Stimulated activated CD8-positive, alpha-beta memory T cell treated with anti-CD3 and anti-CD28 coated beads, Interleukin-7, amount 100 ng/mL, for 48 hours (primary cell): ENCODE measurements at places on chromosomes 7 and 10.
A peak's percentile ranks its signal among the peaks of the same experiment; 100 is the strongest.

GRCh38 chr7:16062269-16062668 lies 359.1 kb downstream of the CRPPA start:
- no peak for DNase-seq

DNA sequence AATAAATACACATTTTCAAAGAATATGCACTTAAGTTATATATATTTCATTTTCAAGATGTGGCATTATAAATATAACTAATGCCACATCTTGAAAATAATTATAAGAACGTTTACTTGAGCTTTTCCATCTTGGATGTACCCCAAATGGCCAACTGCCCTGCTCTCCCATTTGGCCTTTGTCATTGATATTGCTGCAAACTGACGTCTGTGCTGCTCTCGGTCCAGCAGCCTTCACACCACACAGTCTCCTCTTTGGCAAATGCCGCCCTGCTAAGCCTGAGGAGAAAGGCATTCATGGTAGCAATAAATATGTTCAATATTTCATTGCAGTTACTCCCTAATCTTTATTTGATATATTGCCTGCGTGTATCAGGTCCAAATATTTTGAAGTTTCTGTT lies 384.6 kb upstream of the ADARB2 start:
- DNase-seq, result no peak

GRCh38 chr10:15227611-15228372 lies 59.3 kb upstream of the NMT2 start:
- DNase-seq, result no peak

GRCh38 chr7:103651593-103652377 lies 205.8 kb upstream of the SLC26A5 start:
- no peak for DNase-seq

DNA sequence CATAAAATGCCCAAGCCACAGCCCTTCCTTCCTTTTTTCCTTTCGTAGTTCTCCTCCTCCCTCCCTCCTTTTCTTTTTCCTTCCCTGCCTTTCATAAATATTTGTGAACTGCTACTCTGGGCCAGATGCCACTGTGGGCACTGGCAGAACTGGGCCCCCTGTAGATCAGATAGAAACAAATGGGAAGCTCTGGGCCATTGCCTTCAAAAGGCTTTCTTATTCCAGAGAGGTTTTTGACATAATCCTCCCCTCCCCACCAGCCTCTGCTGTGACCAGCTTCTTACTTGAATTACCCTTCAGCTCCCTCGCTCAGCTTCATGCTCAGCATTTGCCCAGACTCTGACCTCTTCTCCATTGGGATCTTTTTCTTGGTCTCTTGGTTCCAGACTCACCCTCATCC lies 886.8 kb downstream of the LRMDA start:
- DNase-seq, result no peak

DNA sequence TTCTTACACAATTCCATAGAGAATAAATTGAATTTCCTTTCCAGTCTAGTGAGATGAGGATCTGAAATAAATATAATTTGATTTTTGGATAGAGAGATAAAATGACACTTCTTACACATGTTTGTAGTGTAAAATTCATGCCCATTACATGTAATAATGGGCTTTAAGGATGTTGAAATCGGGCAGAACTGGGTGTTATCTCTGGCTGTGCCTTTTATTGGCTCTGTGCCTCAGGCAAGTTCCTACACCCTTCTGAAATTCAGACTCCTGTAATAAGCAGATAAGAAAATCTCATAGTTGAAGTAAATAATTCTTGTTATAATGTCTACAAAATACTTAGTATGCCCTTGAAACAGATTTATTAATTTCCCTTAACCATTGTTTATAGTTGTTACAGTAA lies 125.6 kb downstream of the SEMA3A start:
- no peak for DNase-seq

GRCh38 chr10:110241841-110242240 lies 34.4 kb downstream of the MXI1 start:
- no peak for DNase-seq

DNA sequence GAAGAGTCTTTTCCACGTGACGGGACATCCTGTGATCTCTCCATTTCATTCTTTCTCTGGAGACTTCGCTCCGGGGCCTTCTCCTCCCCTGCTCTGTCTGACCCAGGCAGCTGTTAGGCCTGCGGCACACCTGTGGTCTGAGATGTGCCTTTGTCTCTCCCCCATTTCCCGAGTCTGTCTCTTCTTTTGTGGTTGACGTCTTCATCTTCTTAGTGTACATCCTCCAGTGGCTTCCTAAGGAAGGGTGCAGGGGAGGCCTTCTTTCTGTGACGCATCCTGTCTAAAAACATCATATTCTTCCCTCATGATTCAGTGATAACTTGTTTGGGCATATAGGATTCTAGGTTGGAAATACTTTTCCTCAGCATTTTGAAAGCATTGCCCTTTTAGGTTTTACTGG lies 17.2 kb upstream of the ATP6V0E2 start:
- DNase-seq, result no peak

GRCh38 chr10:35924759-35925158 lies 282.7 kb upstream of the FZD8 start:
- no peak for DNase-seq

DNA sequence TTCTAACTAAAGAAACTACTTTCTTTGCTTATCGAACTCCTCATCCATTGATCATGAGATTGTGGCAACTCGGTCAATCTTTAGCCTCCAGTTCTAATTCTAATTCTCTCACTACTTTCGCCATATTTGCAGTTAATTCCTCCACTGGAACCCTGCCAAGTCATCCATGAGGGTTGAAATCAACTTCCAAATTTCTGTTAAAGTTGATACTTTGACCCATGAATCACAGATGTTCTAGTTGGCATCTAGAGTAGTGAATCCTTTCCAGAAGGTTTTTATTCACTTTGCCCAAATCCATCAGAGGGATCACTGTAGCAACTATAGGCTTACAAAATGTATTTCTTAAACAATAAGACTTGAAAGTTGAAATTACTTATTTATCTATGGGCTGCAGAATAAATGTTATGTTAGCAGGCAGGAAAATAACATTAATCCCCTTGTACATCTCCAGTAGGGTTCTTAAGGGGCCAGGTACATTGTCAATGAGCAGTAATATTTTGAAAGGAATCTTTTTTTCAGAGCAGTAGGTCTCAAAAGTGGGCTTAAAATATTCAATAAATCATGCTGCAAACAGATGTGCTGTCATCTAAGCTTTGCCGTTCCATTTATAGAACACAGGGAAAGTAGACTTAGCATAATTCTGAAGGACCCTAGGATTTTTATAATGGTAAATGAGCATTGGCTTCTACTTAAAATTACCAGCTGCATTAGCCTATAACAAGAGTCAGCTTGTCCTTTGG lies 39.4 kb downstream of the CCDC71L start:
- DNase-seq, result no peak

DNA sequence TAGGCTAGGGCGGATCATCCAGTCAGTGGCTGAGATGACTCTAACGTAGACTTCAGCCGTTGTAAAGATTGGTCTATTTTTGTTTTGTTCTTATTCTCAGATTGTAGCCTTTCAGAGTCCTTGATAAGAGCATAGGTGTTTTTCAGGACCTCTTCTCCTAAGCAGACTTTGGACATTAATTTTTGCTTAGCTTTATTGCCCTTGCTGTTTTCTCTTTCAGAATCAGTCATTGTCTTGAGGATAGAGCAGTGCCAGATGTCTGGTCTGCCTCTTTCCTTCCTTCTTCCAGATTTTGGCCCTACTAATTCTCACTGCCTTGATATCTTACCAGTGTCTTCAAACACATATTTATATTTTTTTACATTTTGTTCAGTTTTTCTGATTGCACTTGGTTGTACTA lies 49.5 kb downstream of the C1GALT1 start:
- DNase-seq, result no peak

GRCh38 chr7:100163006-100163531 lies 4.5 kb upstream of the TRAPPC14 start:
- DNase-seq, result no peak

DNA sequence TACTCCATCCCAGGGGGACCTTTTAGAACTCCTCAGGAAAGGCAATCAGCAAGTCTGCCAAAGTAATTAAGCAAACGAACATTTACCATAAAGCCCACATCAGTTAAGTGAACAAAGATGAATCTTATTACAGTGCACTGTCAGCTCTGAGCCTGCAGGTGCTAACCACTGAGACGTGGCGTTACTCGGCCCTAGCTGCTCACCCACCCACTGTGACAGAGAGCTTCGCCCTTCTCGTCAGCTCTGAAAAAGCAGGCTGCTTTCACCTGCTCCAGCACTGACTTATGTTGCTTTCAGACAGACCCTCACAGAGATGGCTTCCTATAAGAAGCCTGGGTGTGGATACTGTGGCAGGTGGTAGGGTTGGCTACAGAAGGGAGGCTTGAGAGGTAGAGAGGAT lies 57.7 kb upstream of the KCNIP2 start:
- no peak for DNase-seq

DNA sequence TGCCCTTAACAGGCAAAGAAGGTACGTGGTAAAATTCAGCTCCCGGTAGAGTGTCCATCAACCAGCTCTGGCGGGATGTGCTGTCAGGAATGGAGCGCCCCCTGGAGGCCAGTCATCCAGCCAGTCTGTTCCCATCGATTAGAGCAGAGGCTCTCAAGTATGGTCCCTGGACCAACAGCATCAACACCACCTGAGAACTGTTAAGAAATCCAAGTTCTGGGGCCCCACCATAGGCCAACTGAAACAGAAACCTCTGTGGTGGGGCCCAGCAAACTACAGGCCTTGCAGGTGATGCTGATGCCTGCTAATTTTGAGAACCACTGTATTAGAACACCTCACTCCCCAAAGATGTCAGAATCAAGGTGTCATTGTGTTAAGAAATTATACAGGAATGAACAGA lies 109.2 kb downstream of the DPY19L1 start:
- no peak for DNase-seq

DNA sequence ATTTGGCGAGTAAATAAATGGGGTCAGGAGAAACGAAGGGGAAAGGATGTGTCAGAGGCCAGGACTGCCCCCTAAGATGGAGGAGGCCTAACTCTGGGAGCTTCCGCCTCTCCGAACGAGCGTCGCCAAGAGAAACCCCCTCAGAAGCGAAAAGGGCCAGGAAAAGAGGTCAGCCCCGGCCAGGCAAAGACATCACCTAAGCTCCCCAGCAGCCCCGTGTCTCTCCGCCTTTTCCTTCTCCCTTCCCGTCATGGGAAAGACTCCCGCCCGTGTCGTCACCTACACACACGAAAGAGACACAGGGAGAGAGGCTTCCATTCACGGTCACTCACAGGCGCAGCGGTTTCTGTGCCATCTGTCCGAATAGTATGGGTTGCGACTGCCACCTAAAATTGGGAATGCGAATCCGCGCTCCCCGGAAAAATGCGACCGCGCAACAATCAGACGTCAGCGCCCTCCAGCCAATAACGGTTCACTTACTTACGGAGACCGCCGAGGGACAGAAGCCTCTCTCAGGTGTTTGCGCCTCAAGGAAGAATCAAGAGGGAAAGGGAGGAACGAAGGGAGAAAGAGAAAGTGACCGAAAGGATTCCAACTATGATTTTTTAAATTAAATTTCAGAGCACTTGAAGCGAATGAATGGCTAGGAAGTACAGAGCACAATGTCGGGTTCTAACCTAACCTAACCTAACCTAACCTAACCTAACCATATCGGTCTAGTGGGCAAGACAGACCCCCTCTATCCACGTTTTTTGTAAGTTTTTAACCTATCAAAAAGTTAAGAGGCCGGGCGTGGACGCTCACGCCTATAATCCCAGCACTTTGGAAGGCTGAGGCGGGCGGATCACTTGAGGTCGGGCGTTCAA lies at the start of gene CWF19L1:
Gene CWF19L1 (minus strand): TSS at position 400 of the 866 bp plus-strand sequence. CDS start 45 bp downstream, at position 355.
- DNase-seq, result peak; percentile 43

DNA sequence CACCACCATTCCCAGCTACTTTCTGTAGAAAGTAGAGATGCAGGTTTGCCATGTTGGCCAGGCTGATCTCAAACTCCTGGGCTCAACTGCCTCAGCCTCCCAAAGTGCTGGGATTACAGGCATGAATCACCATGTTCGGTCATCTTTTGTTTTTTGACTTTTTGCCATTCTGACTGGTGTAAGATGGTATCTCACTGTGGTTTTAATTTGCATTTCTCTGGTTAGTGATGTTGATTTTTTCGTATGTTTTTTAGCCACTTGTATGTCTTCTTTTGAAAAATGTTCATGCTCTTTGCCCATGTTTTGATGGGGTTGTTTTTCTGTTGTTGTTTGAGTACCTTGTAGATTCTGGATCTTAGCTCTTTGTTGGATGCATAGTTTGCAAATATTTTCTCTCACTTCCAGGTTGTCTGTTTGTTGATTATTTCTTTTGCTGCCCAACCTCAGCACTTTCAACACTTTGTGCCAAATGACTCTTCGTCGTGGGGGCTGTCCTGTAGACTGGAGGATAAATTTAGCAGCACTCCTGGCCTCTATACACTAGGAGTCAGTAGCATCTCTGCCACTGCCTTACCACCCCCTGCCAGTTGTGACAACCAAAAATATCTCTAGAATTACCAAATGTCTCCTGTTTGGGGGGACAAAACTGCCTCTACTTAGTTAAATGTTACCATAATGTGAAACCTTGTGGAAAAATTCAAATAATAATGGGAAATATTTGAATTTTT lies 6.5 kb upstream of the CPED1 start:
- no peak for DNase-seq

DNA sequence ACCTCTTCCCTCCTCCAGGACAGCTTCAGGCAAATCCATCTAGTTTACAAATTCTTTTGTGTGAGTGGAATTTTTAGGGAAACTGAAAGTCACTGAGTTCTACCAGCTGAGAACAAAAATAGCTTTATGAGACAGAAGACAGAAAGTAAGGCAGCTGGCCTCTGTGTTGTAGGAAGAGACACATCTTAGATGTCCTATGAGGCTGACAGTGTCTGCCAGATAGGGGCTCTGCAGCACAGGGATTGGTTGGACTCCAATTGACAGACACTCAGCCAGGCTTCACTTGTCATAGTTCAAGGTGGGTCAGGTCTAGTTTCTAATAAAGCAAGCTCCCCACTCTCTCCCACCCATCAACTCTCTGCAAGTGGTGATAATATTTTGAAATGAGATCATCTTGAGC lies 574.9 kb downstream of the CCSER2 start:
- DNase-seq, result no peak

- no peak for DNase-seq
Observed at GRCh38 chr7:54546986-54547314, 4.8 kb downstream of the VSTM2A start.

GRCh38 chr7:68200051-68200670 lies 1203.5 kb downstream of the TYW1 start:
- no peak for DNase-seq

DNA sequence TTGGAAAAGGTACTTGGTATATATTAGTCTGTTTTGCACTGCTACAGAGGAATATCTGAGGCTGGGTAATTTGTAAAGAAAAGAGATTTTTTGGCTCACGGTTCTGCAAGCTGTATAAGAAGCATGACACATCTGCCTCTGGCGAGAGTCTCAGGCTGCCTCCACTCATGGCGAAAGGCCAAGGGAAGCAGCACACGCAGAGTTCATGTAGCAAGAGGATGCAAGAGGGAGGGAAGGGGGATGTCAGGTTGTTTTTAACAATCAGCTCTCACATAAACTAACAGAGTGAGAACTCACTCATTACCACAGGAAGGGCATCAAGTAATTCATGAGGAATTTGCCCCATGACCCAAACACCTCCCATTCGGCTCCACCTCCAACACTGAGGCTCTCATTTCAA lies 484.8 kb upstream of the DPP6 start:
- DNase-seq, result no peak

GRCh38 chr7:85828614-85829013 lies 641.8 kb upstream of the SEMA3D start:
- no peak for DNase-seq

- DNase-seq, result no peak
Observed at GRCh38 chr7:148266795-148267194, 323.8 kb upstream of the C7orf33 start.
